Activated CD8-positive, alpha-beta memory T cell treated with anti-CD3 and anti-CD28 coated beads for 1 hour (primary cell): ENCODE measurements at places on chromosomes 5 and 9.

- DNase-seq, result no peak
Measured at GRCh38 chr9:71822935-71823334, 54.6 kb upstream of the CEMIP2 start.

- no peak for DNase-seq
Measured at GRCh38 chr5:32301891-32302290, 10.8 kb downstream of the MTMR12 start.

DNA sequence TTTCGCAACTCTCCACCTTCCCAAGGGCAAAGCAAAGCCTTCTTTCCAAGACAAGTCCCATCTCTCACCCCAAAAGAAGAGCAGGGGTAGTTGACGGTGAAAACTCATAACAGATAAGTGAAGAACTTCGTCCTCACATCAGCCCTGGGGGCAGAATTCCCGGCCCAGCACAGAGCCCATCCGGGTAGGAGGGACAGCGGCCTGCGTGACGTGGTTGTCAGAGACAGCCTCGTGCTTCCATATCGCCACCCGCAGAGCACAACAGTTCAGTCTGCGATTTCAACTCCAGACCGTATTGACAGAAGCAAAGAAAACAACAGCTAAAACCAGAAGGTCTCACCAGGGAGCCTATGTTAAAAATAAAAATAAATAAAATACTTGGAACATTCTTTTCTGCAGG, 273.2 kb downstream of the SYK start:
- no peak for DNase-seq

DNA sequence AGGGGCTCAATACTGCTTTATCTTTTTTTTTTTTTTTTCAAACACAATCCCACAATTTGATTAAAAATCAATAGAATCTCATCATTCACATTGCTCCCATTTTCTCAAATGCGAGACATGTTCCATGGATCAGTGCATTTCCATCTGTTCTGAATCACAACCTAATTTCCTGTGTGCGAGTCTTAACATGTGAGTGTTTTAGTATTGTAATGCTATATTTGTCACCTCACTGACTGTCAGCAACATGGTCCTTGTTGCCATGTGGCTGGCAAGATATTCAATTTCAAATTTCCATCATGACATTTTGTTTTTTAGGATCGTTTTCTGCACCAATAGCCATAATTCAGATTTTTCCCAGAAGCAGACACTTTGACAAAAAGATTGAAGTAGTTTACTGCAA, 233.2 kb upstream of the PRDM9 start:
- DNase-seq, result no peak

DNA sequence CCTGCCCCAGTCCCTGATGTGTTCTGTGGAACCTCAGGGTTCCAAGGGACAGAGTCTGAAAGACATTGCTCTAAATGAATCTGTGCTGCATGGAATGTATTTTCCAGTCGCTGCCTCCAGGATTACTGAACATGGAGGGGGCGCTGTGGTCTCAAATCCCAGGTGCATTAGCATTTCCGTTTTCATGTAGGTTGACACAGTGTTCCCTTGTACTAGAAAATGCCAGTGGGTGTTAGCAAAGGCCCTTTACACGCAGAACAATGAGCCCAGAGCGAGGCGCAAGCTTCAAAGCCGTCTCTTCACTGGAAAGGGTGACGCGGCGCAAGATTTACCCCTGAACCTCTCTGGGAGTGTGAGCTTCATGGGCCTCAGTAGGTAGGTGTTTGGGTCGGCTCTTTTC, 308.3 kb downstream of the SLIT3 start:
- DNase-seq, result no peak

- no peak for DNase-seq
Measured at GRCh38 chr5:40654377-40654991, 25.2 kb upstream of the PTGER4 start.
